Hepatocyte (in vitro differentiated cells): ENCODE measurements at places on chromosomes 12 and 14. TPM values are rescaled to one million over a fixed set of nuclear protein-coding genes. Genes with fewer than 3 reads are reported as not detected.

The PHETA1 gene
- total RNA-seq, result 18.1 and 30.9 TPM in 2 replicates

The IFI27 gene
- 1.1 and 1.8 TPM in 2 replicates for total RNA-seq

The REM2 gene
- 1.5 and 1.9 TPM in 2 replicates for total RNA-seq

The GPRC5D gene
- not detected in 2 replicates for total RNA-seq

The NFE2 gene
- 0.44 TPM in 1 of 2 replicates, not detected in the other for total RNA-seq

The BIN2 gene
- 0.07 TPM in 1 of 2 replicates, not detected in the other for total RNA-seq

DNA sequence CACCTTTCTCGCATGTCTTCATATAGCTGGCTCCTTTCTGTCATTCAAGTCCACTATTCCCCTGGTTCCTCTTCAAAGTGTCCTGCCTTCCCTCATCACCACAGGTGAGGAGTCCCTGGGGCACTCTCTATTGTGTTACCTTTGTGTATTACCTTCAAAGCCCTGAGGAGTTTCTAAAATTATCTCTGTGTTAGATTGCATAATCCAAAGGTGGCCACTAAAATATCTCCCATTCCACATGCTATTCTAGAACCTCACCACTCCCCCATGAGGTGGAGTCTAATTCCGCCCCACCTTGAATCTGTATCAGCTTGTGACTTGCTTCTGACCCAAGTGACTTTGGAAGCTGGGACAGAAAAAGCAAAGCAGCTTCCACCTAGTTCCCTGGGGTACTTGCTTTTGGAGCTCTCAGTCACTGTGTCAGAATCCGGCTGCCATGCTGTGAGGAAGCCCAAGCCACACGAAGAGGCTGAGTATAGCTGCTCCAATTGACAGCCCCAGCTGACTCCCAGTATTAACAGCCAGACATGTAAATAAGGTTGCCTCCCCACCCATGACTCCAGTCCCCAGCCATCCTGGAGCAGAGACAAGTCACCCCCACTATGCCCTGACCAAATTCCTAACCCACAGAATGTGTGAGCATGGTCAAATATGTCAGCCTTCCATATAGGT, 6.8 kb downstream of the HRK start:
- no peak for DNase-seq

GRCh38 chr12:132631666-132632065, 13.1 kb downstream of the P2RX2 start:
- no peak for DNase-seq

DNA sequence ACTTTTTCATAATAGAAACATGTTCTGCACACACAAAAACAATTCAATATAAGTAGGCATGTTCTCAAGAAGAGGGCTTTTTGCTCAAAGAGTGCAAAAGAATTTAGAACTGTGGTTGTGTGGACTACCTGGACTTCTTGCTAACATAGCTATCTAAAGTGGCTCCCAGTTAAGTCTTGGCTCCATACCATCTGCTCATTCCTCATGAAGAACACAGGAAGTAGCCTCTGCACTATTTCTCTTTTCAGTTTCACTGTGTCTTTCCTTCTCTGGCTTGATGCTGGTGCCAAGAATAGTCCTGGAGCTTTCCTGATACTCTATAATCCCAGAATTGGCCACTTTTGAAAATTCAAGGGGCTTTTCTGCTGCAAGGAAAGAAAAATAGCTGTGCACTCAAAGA, 127.4 kb downstream of the CCER1 start:
- DNase-seq, result no peak

DNA sequence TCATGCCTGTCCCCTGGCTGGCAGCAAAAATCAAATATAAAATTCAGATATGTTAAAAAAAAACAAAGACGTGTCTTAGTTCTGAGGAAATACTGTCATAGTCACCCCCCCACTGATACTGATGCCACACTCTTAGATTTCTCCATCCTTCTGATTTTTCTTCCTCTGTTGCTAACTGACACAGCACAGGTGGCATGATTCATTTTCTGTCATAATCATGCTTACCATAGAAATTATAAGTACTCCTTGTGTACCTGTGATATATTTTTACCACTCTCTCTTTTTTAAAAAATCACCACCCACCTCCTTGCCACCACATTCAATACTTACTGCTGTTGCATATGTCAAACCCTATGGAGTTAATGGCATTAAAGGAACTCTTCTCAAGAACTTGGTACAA, 209.2 kb downstream of the PPM1H start:
- no peak for DNase-seq

DNA sequence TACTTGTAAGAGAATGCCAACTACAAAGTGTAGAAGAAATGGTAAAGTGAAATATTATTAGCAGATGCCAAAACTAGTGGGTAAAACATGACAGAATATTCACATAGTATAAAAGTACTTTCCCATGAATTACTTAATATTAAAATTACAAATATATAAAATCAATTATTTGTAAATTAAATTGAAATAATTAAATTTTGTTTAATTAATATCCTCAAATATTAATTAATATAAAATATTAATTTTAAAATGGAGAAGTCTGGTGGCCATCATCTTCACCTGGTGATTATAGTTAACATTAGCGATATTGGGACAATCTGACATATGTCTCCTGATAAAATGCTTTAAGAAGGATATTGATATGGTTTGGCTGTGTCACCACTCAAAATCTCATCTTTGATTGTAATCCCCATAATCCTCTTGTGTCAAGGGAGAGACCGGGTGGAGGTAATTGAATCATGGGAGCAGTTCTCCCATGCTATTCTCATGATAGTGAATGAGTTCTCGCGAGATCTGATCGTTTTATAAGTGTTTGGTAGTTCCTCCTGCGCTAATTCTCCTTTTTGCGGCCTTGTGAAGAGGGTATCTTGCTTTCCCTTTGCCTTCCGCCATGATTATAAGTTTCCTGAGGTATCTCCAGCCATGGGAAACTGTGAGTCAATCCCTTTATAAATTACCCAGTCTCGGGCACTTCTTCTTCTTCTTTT, 55.0 kb upstream of the SGPP1 start:
- no peak for DNase-seq

DNA sequence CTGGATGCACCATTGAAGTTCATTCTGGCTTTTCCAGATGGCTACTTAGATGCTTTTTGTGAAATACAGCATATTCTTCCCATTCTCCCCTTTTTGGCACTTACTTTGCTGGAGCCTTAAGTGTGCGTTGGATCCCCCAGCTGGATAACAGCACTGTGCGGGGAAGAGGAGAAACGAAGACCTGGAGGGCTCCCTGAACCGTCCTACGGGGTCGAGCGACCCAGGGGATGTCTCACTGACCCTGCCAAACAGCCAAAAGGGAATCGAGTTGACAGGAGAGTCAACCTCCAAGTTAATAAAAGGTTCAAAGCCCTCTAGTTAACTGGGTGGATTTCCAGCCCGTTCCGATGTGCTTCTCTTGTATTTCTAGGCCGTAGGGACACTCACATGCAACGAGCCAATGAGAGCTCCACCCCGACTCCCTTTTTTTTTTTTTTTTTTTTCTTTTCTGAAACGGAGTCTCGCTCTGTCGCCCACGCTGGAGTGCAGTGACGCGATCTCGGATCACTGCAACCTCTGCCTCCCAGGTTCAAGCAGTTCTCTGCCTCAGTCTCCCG, 1.0 kb upstream of the CAMKK2 start:
- DNase-seq, result peak; percentile 46

GRCh38 chr14:58152014-58152857, at the start of gene ARMH4:
ARMH4 (minus strand) TSS chr14:58152213; CDS start chr14:58139358, 12,855 bp downstream.
- DNase-seq, result peak; percentile 92
